ENCODE measurements at places on chromosomes 7 and 10.

DNA sequence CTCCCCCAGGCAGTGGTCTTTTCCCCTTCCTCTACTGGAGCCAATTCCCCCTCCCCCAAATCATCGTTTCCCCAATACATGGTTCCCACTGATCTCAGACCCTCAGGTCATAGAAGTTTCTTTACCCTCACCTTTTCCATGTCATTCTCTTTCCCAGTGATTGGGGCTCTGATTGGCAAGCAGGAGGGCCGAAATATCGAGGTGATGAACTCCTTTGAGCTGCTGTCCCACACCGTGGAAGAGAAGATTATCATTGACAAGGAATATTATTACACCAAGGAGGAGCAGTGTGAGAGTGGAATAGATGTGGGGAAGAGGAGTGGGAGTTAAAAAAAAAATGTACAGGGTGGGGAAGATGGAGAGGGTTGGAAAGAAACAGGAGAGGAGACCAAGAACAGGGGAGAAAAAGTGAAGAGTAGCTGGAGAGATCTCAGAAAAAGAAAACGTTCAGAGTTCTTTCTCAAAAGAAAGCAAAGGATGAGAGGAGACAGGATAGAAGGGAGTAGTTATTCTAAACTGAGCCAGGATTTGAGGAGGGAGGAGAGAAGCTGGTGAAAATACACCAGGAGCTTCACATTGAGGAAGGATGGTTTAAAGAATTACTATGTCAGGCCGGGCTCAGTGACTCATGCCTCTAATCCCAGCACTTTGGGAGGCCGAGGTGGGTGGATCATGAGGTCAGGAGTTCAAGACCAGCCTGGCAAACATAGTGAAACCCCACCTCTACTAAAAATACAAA is 858 bp downstream of the COPS6 start:
- no peak for DNase-seq

GRCh38 chr10:131915990-131916766 is 15.4 kb downstream of the PPP2R2D start:
- no peak for DNase-seq

- DNase-seq: no peak
Measured at GRCh38 chr10:65548001-65548400, 1377.8 kb upstream of the LRRTM3 start.

GRCh38 chr10:18473424-18474117 is 177.8 kb downstream of the NSUN6 start:
- DNase-seq: no peak

GRCh38 chr7:63925626-63926460 is 72.8 kb upstream of the ZNF722 start:
- peak; percentile 91 for DNase-seq

DNA sequence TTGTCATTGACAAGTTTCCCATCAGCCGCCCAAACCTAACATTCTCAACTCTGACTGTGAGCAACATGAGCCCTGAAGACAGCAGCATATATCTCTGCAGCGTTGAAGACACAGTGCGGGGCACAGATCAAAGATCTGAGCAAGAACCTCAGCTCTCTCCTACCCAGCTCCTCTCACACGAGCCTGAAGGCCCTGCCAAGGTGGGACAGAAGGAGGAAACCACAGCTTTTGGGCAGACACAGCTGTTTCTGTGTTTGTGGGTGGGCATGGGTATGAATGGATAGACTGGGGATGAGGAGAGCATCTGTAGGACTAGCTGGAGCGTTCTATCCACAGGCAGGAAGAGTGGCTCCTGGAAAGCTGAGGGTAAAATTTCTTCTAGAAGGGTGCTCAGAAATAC is 8.5 kb upstream of the PRSS1 start:
- DNase-seq: no peak

- DNase-seq: no peak
Measured at GRCh38 chr7:68873616-68874015, 724.7 kb upstream of the AUTS2 start.

- DNase-seq: no peak
Measured at GRCh38 chr10:44703241-44704155, 207.6 kb upstream of the TMEM72 start.

- DNase-seq: no peak
Measured at GRCh38 chr10:14448197-14448990, 117.7 kb upstream of the FRMD4A start.
